ENCODE measurements at places on chromosomes 12 and 14. TPM values are rescaled to one million over a fixed set of nuclear protein-coding genes. Genes with fewer than 3 reads are reported as not detected.

DNA sequence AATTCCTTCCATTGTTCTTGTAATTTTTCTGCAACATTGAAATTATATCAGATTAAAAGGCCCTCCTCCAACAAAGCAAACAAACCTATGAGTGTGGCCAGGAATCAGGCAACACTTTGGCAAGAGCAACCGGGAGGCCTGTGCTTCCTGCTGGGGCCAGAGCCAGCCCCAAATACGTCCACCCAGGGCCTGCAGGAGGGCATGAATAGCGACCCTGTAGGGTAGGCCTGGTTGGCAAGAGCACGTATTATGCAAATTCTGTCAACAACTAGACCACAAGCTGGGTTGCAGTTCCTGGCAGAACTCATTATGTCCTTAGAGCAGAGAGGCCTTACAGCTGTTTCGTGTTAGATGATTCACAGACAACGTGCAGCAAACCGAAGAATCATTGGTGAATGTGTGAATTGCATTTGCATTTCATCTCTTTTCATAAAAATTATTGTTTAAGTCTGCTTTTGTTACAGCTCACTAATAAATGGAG is 26.9 kb upstream of the LGALS3 start:
- DNase-seq: peak; percentile 46

UNC119B gene
- total RNA-seq: 22.2 TPM

GRCh38 chr14:51912112-51912786 is 51.8 kb downstream of the GNG2 start:
- DNase-seq: no peak

RNF212B gene
- total RNA-seq: not detected

DDHD1 gene
- total RNA-seq: 9.8 TPM

- DNase-seq: no peak
These were observed 101.5 kb downstream of the BMP4 start for GRCh38 chr14:53855127-53855526.

GRCh38 chr12:4535092-4535491 is 3.6 kb upstream of the RAD51AP1 start:
- DNase-seq: no peak

- no peak for DNase-seq
These were observed 93.4 kb downstream of the DIO2 start for GRCh38 chr14:80117876-80118275.

GRCh38 chr12:127675936-127676335 is 591.0 kb upstream of the TMEM132C start:
- DNase-seq: no peak

NCAPD2 gene
- total RNA-seq: 66.6 TPM

DNA sequence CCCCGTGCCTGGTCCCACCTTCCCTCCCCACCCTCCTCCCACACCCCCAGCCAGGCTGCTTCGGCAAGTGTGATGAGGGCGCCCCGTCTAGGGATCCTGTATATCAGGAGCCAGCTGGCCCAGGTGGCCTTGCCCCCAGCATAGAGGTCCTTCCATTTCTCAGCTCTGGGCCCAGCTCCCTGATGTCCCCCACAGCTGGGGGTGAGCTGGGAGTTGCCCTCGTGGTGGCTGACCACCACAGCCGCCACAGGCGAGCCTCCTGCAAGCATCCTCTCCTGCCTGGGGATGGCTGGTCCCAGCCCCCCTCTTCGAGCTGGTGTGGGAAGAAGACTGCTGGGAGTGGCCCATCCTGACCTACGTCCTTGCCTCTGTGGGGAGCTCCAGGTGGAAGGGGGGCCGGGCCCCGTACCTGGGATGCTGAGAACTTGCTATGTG is 7.4 kb downstream of the ASPG start:
- DNase-seq: no peak

LTA4H gene
- total RNA-seq: 32.9 TPM

TEX52 gene
- total RNA-seq: not detected

DNA sequence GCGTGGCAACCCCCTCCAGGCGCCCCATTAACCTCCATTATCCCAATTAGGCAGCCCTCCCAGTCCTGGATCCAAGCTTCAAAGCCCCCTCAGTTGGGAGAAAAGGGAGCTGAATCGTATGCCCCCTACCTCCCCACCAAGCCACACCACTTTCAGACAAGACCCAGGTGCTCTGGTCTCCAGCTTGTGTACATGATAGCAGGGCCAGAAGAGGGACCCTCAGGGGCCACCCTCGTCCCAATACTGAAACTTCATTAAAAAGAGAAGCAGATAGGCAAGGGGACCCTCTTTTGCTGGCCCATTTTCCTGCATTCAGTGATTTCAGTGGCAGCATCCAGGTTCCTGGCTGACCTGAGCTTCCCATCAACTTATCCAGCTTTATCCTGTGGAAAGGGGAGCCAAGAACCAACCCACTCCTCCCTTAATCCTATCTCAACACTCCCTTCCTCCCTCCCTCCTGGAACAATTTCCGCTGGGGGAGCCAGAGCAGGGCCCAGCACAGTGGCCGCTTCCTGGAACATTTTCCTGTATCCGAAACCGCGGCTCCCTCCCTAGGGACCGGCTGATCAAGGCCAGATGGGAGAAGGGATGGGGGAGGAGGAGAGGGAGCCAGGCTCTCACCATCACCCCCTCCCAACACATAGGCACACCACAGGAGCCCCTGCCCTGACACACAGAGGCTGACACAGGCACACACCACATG is 9.5 kb upstream of the SP7 start:
- DNase-seq: no peak

DNA sequence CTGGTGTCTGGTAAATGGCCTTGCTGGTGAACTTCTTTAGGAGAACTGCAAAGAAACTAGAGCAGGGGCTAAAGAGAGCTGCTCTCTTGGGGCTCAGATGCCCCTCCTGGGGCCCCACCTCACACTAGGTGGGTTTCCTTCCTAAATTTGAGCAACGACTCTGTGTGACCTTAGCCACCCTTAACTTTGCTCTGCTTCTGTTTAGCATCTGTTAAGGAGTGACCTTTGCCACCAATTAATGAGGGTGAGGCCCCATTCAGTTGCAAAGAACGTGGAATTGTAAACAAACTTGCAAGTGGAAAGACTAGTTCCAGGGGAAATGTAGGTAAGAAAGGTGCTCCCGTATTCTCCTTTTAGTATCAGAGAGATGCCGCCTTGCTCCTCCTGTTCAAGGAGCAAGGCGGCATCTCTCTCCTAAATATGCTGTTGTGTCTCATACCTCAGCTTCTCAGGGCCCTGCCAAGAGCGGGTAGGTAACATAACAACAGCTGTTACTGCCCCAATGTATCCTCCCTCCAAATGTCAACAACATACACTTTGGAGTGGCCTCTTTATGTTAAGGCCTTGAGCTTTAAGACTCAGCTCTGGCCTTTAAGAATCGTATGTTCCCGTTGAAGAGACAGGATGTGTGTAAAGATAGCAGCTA is 77.6 kb upstream of the FUT8 start:
- DNase-seq: no peak

- no peak for DNase-seq
These were observed 13.4 kb downstream of the ISM2 start for GRCh38 chr14:77485256-77485655.

DNA sequence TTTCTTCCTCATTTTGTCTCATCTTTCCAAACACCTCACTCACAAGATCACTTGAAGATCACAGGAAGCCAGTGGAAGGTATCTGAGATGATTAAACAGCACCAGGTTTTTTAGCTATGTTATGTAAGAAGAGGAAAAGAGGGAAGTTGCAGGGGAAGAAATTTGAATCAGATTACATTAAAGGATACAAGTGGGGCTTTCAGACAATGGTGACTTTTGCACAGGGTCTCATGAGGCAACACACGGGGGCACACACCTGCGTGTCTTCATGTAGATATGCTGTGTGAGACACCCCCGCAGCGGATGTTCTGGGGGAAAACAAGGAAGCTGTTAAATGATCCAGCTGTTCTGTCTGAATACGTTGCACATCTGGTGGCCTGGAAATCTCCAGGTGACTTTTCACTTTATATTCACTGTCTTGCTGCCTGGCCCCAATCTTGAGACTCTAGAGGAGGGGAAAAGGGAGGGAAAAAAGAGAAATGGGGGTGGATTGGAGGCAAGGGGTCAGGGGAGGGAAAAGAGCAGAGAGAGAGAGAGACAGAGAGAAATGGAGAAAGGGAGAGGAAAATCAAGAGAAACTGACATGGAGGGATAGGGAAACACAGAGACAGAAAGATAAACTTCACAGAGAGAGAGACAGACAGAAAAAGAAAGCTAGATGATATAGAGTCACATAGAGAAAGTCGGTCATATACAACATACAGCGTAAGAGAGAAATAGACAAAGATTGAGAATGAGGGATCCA is 36.3 kb upstream of the PPP1CC start:
- no peak for DNase-seq

DNA sequence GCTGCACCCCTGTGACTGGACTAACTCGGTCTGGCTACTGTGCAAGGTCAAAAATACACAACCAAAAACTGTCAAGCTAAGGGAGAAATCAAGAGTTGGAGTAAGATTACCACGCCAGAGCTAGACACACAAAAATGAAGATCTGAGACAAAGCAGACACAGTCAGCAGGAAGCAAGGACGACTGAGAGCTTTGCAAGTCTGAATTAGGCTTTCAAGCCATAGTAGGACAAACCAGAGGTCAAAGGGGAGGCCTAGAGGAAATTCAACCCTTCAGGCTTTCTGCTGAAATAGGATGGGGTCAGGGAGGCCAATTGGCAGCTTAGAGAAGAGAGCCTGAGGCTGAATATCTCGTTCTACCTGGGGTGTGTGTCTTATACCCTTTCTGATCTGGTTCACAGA is 117.3 kb downstream of the LLPH start:
- DNase-seq: no peak

TMEM119 gene
- total RNA-seq: 0.18 TPM

DNA sequence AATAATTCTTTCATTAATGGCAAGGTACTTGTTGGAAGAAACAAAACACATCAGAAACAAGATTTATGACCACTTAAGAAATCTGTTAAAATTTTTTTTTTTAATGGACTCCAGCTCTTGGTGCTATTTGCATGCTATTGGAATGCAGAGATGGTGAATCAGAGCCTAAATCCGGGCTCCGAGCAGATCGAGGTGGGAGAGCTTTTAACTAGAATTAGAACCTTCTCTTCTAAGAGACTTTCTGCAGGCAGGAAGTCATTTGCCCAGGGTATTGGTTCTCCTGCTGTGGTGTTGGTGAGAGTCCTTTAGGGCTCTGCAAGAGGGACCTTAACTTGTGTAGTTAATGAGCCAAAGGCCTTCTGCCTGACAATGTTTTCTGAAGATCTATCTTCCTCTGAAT is 419.4 kb downstream of the SNAPC1 start:
- no peak for DNase-seq

DLK1 gene
- total RNA-seq: 44.2 TPM

GRCh38 chr14:32709027-32709426 is 229.7 kb upstream of the NPAS3 start:
- DNase-seq: no peak

DNA sequence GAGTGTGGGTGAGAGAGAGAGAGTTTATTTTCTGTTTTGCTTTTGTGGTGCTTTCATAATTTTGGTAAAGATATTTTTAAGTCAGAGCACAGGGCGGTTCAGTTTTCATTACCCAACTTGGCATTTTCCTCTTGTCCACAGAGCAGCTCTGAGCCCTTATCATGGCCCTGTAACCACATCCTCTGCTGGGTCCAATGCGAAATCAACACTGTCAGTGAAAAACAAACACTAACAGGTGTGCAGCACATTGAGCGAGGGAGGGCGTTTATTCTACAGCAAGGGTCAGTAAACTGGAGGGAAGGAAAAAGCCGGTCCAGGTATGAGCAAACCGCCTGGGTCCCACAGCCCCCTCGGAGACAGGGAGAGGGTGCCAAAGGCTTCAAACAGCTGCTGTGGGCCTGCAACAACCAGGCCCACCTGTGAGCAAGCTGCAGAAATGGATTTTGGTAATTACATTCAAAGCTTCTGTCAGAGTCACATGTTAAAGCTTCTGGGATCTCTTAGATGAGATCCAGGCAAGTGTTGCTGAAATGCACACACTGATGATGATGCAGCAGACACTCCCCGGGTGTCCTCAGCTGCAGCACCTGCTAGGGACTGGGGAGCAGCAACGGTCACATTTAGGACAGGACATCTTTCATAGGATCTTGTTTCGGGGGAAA is 132.7 kb upstream of the DYRK2 start:
- DNase-seq: no peak

DNA sequence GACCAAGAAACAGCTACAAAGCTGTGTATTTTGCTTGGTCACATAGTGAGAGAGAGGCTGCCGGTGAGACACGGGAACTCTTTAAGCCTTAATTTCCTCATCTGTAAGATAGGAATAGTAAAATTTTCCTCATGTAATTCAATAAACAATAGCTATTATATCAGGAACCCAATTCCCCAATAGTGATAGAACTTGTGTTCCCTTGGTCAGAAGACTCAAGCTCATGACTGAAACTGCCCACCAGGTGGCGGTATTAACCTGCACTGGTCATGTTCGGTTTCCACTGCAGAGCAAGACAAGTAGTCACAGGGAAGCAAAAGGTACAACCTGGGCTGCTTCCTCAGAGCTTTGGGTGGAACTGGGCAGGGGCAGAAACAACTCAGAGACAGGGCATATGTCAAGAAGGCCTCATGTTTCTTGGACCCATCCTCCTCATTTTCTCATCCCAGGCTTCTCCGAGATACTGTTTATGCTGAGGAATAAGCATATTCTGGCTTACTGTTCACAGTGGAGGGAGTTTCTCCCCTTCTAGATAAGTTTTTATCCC is 4.2 kb upstream of the AJUBA start:
- peak; percentile 77 for DNase-seq

DNA sequence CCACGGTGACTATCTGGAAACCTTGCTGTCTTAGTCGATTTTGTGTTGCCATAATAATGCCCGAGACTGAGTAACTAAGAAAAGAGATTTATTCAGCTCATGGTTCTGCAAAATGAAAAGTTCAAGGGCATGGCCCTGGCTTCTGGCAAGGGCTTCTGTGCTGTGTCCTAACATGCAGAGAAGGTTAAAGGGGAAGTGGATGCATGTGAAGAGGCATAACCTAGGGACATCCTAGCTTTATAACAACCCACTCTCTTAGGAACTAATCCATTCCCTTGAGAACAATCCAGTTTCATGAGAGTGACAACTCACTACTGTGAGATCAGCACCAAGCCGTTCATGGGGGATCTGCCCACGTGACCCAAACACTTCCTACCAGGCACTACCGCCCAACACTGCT is 11.5 kb downstream of the FLVCR2 start:
- DNase-seq: no peak

CBLN3 gene
- 0.44 TPM for total RNA-seq

- no peak for DNase-seq
These were observed 5.4 kb downstream of the NOS1 start for GRCh38 chr12:117356048-117356447.

TBX3 gene
- 0.60 TPM for total RNA-seq

OTX2 gene
- total RNA-seq: not detected

GRCh38 chr12:32117316-32117715 is 10.7 kb downstream of the BICD1 start:
- DNase-seq: no peak

Measured in K562 (cell line).